Purkinje cell (primary cell): ENCODE measurements at places on chromosomes 4 and X. TPM values are rescaled to one million over a fixed set of nuclear protein-coding genes. Genes with fewer than 3 reads are reported as not detected.

Gene NOCT
- polyA plus RNA-seq, result 1.8 and 4.9 TPM in 2 replicates

Gene RHOXF2B
- polyA plus RNA-seq, result 0.36 TPM in 1 of 2 replicates, not detected in the other

Gene HS3ST1
- polyA plus RNA-seq, result 2.4 and 6.5 TPM in 2 replicates

Gene HEPH
- polyA plus RNA-seq, result 18.2 and 20.6 TPM in 2 replicates

Gene TDO2
- not detected in 2 replicates for polyA plus RNA-seq

Gene MAGEE2
- 5.1 TPM in 1 of 2 replicates, not detected in the other for polyA plus RNA-seq

Gene SH3TC1
- polyA plus RNA-seq, result not detected in 2 replicates

Gene KLF8
- polyA plus RNA-seq, result 0.97 and 2.0 TPM in 2 replicates

Gene FAM47E
- polyA plus RNA-seq, result 11.6 and 18.3 TPM in 2 replicates

Gene TMEM131L
- 0.58 TPM in 1 of 2 replicates, not detected in the other for polyA plus RNA-seq

Gene CPZ
- not detected in 2 replicates for polyA plus RNA-seq

Gene KCTD8
- 262 and 310 TPM in 2 replicates for polyA plus RNA-seq

Gene SSX1
- not detected in 2 replicates for polyA plus RNA-seq

Gene SPIN2A
- polyA plus RNA-seq, result 0.97 TPM in 1 of 2 replicates, not detected in the other

Gene ELOVL6
- 67.8 and 70.1 TPM in 2 replicates for polyA plus RNA-seq

Gene EXOC1L
- polyA plus RNA-seq, result 4.1 TPM in 1 of 2 replicates, not detected in the other

Gene BCLAF3
- 13.9 and 16.8 TPM in 2 replicates for polyA plus RNA-seq

Gene ARSJ
- polyA plus RNA-seq, result 0.42 and 0.85 TPM in 2 replicates

Gene RASL11B
- polyA plus RNA-seq, result 1.4 and 12.6 TPM in 2 replicates

Gene GRPR
- not detected in 2 replicates for polyA plus RNA-seq

Gene TMPRSS11D
- 0.69 TPM in 1 of 2 replicates, not detected in the other for polyA plus RNA-seq

Gene GPR34
- polyA plus RNA-seq, result 1.0 and 2.6 TPM in 2 replicates

Gene CTAG1B
- polyA plus RNA-seq, result not detected in 2 replicates

Gene TXK
- polyA plus RNA-seq, result 0.85 TPM in 1 of 2 replicates, not detected in the other

Gene POLN
- 2.8 and 9.1 TPM in 2 replicates for polyA plus RNA-seq

Gene ARFIP1
- polyA plus RNA-seq, result 6.3 and 10.1 TPM in 2 replicates

Gene TMPRSS11F
- not detected in 2 replicates for polyA plus RNA-seq

Gene GPR78
- not detected in 2 replicates for polyA plus RNA-seq

Gene NRK
- polyA plus RNA-seq, result 418 and 638 TPM in 2 replicates

Gene LGI2
- 0.54 and 0.90 TPM in 2 replicates for polyA plus RNA-seq

Gene SMR3B
- polyA plus RNA-seq, result not detected in 2 replicates

Gene GATA1
- not detected in 2 replicates for polyA plus RNA-seq

Gene DCX
- polyA plus RNA-seq, result 0.03 and 1.8 TPM in 2 replicates

Gene NPY2R
- polyA plus RNA-seq, result 0.63 TPM in 1 of 2 replicates, not detected in the other

Gene CCKAR
- not detected in 2 replicates for polyA plus RNA-seq

Gene CCDC149
- polyA plus RNA-seq, result 2.2 TPM in 2 replicates

Gene TMEM271
- polyA plus RNA-seq, result 2.7 TPM in 1 of 2 replicates, not detected in the other

Gene SLC10A4
- 1.8 TPM in 1 of 2 replicates, not detected in the other for polyA plus RNA-seq

Gene SUPT20HL1
- polyA plus RNA-seq, result not detected in 2 replicates

Gene ADH7
- not detected in 2 replicates for polyA plus RNA-seq

Gene GRIA2
- 649 and 854 TPM in 2 replicates for polyA plus RNA-seq

Gene LRRC66
- polyA plus RNA-seq, result 1.3 and 1.8 TPM in 2 replicates

Gene CLDN34
- not detected in 2 replicates for polyA plus RNA-seq

Gene RTL3
- not detected in 2 replicates for polyA plus RNA-seq

Gene EBP
- polyA plus RNA-seq, result 102 and 134 TPM in 2 replicates

Gene AMBN
- not detected in 2 replicates for polyA plus RNA-seq

Gene ARHGAP6
- 0.50 and 0.62 TPM in 2 replicates for polyA plus RNA-seq

Gene NDNF
- polyA plus RNA-seq, result 4.0 and 12.4 TPM in 2 replicates

Gene SPON2
- not detected in 2 replicates for polyA plus RNA-seq

Gene MAGEC3
- polyA plus RNA-seq, result not detected in 2 replicates

Gene HSD17B13
- polyA plus RNA-seq, result 0.31 and 1.1 TPM in 2 replicates

Gene MMRN1
- polyA plus RNA-seq, result not detected in 2 replicates

Gene COL4A6
- polyA plus RNA-seq, result 0.26 TPM in 1 of 2 replicates, not detected in the other

Gene SLC16A2
- polyA plus RNA-seq, result 1.4 and 2.4 TPM in 2 replicates

Gene NKX3-2
- polyA plus RNA-seq, result not detected in 2 replicates
